ENCODE measurements at places on chromosomes 7 and 10.

GRCh38 chr7:13179775-13180523 is 492.5 kb downstream of the ARL4A start:
- no peak for DNase-seq

GRCh38 chr10:96339956-96340904 is 18.6 kb downstream of the OPALIN start:
- DNase-seq = peak; percentile 39

DNA sequence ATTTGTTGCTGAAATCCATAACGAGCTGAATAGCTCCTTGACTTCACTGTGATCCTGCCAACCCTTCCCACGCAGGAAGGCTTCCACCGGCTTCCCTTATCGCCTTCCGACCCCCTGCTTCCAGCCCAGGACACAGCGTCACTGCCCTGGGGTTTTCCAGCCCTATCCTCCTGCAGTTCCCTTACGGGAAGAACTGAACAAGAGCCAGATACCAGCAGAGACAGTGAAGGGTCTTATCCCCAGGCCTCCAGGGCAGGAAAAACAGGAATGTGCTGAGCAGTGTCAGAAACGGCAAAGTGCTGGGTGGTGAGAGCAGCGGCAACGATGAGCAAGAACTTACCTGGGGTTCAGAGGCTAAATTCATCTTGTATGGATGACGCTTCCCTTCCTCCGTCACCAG is 22.4 kb downstream of the PDLIM1 start:
- no peak for DNase-seq

- DNase-seq = no peak
Observed at GRCh38 chr10:113626809-113627355, 37.0 kb downstream of the NRAP start.

DNA sequence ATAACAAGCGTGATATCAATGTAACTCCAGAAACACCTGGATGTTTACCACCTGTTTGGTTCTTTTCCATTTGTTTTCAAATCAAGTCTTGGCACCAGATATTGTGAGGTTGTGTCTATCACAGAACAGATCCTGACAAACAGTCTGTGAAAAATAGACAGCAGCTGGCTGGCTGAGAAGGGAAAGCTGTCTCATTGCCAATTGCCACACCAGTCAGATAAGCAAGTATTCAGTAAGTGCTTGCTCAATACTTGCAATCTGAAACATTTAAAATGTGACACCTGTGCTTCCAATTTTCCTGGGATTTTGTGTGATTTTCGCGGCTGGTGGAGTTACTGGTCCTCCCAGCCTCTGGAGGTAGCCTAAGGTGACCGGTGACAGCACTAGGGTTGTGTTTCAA is 147.9 kb upstream of the MYO3A start:
- DNase-seq = no peak

- DNase-seq = peak; percentile 50
Observed at GRCh38 chr10:101027106-101027720, 3.7 kb downstream of the PDZD7 start.

- no peak for DNase-seq
Observed at GRCh38 chr10:58017719-58018367, 249.9 kb downstream of the IPMK start.

Data from inflammatory macrophage treated with lipopolysaccharide for 1 hour (primary cell).